ENCODE measurements at places on chromosomes 2 and 18. TPM values are rescaled to one million over a fixed set of nuclear protein-coding genes. Genes with fewer than 3 reads are reported as not detected.

Gene CCDC178
- total RNA-seq: not detected

Gene FAM237A
- total RNA-seq: not detected

Gene FZD7
- total RNA-seq: 1.4 TPM

GRCh38 chr2:15120631-15121030 lies 440.5 kb downstream of the NBAS start:
- no peak for DNase-seq

- peak; percentile 16 for DNase-seq
These were observed 64.7 kb downstream of the PTPN2 start for GRCh38 chr18:12819322-12819721.

DNA sequence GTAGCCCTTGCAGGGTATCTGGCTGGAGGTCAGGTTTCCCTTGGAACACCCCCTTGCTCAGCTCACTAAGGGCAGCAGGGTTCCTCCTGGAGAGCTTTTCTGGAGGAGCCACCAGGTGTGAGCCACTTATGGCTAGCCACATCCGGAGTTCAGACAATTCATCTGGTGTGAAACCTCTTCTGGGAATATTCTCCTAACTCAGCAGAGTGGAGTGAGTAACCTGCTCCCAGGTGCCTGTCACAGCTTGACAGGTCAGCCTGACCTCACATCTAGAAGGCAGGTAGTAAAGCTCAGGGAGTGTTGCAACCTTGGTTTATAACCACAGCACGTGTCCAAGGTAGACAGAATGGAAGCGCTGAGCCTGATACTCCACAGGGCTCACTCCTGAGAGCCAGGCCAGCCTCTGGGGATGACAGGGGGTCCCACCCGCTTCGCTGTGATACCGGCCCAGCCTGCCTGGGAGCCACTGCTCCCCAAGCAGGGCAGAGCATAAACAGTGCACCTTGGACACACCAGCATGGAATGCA lies 62.6 kb upstream of the TGFA start:
- no peak for DNase-seq

GRCh38 chr2:74421221-74421870 lies at the start of the genes C2orf81 and WDR54:
Gene C2orf81, minus strand, starts transcription at chr2:74421619. Its CDS starts 59 bp downstream, at chr2:74421560.
Gene WDR54, plus strand, starts transcription at chr2:74421730. Its CDS starts 424 bp downstream, at chr2:74422154.
- DNase-seq: peak; percentile 97

DNA sequence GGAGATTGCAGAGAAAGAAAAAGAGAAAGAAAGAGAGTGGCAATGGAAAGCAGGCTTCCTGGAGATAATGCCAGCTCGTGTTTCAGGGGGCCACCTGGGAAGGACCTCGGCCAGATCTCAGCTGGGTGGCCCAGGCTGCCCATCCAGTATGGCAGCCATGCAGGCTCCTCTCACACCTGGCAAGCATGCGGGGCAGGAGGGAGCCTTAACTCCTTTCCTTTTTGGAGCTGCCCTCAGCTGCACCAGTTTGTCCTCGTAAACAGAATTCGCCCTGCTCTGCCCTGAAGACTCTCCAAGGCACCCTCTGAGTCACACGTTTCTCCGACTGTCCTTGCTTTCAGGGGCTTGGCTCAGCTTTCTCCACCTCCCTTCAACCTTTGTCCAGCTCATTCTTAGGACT lies 59.5 kb upstream of the IGFBP5 start:
- DNase-seq: no peak

- DNase-seq: no peak
These were observed 12.0 kb upstream of the ATP6V1C2 start for GRCh38 chr2:10709290-10709939.

DNA sequence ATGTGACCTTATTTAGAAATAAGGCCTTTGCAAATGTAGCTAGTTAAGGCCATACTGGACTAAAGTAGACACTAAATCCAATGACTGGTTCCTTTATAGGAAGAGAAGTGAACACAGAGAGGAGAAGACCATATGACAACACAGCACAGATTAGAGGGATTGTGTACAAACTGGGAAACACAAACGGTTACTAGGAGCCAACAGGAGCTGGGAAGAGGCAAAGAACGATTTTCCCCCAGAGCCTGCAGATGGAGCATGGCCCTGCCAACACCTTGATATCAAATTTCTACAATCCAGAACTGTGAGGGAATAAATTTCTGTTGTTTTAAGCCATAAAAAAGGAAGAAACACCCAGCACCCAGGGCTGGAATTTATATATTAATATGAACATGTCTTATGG lies 38.7 kb upstream of the COL5A2 start:
- DNase-seq: no peak

Data from activated T-cell treated with anti-CD3 and anti-CD28 coated beads, Interleukin-2, amount 50 U/mL, for 72 hours (primary cell).